ENCODE measurements at places on chromosomes 2 and 18.

GRCh38 chr18:74060579-74060978 lies 87.1 kb downstream of the FBXO15 start:
- DNase-seq, result no peak

DNA sequence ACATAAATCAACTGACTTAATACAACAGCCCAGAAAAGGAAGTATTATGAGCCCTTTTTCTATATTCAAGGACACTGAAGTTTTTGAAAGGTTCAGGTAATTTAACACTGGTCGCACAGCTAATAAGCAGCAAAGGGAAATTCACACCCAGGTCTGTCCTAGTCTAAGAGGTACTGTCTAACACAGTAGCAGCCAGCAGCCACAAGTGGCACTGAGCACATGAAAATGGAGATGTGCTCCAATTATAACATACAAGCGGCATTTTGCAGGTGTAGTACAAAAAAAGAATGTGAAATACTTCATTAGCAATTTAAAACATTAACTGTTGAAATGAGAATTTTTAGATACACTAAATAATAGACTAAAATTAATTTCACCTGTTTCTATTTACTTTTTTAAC lies 23.4 kb downstream of the SPRED2 start:
- DNase-seq, result no peak

GRCh38 chr2:61263830-61264229 lies 101.8 kb downstream of the C2orf74 start:
- no peak for DNase-seq

- DNase-seq, result no peak
Observed at GRCh38 chr2:8694737-8695136, 12.9 kb downstream of the ID2 start.

DNA sequence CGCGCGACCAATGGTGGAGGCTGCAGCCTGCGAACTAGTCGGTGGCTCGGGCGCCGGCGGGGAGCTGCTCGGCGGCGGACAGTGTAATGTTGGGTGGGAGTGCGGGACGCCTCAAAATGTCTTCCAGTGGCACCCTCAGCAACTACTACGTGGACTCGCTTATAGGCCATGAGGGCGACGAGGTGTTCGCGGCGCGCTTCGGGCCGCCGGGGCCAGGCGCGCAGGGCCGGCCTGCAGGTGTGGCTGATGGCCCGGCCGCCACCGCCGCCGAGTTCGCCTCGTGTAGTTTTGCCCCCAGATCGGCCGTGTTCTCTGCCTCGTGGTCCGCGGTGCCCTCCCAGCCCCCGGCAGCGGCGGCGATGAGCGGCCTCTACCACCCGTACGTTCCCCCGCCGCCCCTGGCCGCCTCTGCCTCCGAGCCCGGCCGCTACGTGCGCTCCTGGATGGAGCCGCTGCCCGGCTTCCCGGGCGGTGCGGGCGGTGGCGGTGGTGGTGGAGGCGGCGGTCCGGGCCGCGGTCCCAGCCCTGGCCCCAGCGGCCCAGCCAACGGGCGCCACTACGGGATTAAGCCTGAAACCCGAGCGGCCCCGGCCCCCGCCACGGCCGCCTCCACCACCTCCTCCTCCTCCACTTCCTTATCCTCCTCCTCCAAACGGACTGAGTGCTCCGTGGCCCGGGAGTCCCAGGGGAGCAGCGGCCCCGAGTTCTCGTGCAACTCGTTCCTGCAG lies at the start of gene HOXD9:
HOXD9 (plus strand) TSS at position 37 of the 728 bp plus-strand sequence; CDS start at position 87, 50 bp downstream.
- no peak for DNase-seq

DNA sequence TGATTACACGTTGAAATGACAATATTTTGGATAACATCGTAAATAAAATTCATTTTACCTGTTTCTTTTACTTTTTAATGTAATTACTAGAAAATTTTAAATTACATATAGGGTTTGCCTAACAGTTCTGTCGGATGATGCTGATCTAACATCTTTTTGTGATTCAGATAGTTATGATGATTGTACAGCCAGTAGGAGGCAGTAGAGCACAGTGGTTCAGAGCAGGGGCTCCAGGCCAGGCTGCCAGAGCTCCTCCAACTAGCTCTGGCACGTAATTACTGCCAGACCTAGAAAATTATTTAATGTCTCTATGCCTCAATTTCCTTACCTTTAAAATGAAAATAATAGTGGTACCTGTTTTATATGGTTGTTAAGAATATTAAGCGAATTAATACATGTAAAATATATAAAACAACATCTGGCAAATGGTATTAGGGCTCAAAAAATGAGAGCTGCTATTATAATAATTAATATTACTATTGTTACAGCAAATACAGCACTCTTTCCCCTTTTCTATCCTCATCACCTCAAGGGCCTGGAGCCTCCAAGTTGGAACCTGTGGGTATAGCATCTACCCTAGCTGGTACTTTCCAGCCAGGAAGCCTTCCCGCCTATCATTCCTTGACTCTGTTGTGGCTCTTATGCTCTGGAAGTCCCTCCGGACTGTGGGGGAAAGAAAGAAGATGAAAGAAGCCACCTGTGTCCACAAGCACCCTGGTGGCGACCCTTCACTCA lies 47.7 kb upstream of the PLA2R1 start:
- peak; percentile 49 for DNase-seq

GRCh38 chr2:205585449-205586383 lies 96.6 kb upstream of the NRP2 start:
- DNase-seq, result no peak

GRCh38 chr2:133240491-133241223 lies 327.6 kb downstream of the NCKAP5 start:
- DNase-seq, result no peak

DNA sequence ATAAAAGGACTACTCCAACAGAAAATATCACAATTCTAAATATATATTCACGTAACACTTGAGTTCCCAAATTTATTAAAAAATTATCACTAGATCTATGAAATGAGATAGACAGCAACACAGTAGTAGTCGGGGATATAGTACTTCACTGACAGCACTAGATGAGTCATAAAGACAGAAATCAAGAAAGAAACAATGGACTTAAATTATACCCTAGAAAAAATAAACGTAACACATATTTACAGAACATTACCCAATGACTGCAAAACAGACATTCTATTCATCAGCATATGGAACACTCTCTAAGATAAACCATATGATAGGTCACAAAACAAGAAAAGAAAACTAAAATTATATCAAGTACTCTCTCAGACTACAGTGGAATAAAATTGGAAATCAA lies 429.4 kb downstream of the MBD2 start:
- DNase-seq, result no peak

GRCh38 chr2:43185146-43185545 lies 41.3 kb downstream of the ZFP36L2 start:
- DNase-seq, result no peak

DNA sequence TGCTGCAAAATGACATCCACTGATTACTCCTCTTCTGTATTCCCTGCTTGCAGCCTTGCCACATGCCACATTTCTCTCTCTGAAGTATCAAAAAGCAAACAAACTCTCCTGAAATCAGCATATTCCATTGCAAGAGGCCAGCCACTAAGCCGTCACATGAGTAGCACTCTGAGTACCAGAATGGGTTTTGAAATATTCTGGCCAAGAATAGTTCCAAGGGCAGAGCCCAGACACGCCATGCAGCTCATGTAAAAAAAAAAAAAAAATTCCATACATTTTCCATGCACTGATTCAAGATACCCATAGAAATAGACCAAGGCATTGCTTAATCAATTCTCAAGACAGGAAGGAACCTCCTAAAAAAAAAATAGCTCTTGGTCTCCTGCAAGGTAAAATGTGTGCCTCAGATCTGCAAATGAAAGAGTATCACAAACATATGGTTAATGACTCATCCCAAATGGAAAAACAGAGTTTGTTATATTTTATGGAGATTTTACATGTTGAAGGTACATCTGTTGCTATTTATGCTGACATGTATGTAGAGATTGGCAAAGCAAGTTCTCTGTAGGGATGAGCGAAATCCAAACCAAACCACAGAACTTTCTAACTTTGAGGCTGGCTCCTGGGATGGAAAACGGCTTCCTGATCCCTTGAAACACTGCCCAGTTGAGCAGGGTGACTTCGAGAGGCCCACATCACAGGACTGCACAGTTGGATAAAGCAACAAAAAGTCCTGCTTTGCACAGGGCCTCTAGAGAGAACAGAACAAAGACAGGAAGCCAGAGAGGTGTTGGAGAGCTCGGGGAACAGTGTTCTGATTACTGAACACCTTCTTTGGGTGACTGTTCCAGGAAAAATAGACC lies 346.2 kb downstream of the ZNF521 start:
- DNase-seq, result no peak

- DNase-seq, result no peak
Observed at GRCh38 chr2:217192366-217192765, 332.5 kb upstream of the TNP1 start.

DNA sequence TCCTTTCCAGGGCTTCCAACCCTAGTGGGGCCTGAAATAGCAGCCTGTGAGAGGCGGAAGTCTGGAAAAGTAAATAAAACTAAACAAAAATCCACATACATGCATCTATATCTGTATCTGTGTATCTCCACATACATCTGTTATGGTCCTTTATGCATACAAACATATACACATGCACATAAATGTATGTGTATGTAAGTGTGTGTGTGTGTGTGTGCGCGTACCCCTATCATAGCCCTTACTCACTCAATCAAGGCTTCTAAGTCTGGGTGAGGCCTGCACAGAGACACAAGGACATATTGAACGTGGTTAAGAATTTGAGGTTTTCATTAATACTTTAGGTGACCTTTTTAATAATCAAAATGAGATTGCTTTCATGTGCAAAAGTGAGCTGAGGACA lies 98.9 kb upstream of the CYRIA start:
- no peak for DNase-seq

- no peak for DNase-seq
Observed at GRCh38 chr18:55477499-55477859, 110.5 kb downstream of the TCF4 start.

DNA sequence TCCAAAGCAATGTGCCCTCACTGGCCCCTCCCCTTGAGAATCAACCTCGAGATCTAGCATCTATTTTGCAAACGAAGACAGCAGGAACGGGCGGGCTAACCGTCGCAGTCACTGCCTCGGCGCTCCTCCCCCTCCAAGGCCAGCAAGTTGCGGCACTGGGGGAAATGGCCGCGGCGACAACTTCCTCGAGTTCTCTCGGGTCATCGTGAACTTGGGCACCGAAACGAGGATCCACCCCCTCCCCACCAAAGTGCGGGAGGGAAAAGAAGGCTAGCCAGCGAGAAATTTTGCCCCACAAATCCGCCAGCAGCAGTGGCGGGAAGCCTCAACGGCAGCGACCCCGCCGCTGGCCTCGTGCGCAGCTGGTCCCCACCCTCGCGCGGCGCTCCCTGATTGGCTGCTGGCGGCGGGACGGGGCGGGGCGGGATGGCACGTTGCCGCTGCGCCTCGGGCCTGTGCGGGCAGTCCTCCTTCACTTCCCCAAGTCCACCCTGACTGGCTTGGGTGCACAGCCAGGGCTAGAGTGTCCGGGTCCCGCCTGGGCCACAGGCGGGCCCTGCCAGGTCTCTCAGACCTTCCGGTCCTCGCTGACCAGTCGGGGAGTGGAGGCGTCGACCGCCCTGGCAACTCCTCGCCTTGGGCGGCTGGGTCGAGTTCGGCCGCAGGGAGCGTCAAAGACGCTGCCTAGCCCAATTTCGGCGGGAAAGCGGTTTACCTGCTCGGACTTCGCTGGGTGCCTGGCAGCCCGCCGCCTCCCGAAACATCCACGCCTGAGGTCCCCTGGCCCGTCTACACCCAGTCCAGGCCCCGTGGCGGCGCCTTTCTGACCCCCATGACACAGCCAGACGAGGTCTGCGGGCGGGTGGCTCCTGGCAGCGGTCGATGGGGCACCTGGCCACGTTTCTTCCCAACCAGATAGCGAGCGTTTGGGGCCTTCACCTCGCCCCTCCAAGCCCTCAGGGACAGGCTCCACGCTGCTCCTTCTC lies at the start of gene BOLL:
BOLL (minus strand) TSS at position 364 of the 986 bp plus-strand sequence. CDS start 3,469 bp downstream, outside the sequence.
- DNase-seq, result no peak

GRCh38 chr2:101731221-101732054 lies 33.9 kb downstream of the MAP4K4 start:
- no peak for DNase-seq

DNA sequence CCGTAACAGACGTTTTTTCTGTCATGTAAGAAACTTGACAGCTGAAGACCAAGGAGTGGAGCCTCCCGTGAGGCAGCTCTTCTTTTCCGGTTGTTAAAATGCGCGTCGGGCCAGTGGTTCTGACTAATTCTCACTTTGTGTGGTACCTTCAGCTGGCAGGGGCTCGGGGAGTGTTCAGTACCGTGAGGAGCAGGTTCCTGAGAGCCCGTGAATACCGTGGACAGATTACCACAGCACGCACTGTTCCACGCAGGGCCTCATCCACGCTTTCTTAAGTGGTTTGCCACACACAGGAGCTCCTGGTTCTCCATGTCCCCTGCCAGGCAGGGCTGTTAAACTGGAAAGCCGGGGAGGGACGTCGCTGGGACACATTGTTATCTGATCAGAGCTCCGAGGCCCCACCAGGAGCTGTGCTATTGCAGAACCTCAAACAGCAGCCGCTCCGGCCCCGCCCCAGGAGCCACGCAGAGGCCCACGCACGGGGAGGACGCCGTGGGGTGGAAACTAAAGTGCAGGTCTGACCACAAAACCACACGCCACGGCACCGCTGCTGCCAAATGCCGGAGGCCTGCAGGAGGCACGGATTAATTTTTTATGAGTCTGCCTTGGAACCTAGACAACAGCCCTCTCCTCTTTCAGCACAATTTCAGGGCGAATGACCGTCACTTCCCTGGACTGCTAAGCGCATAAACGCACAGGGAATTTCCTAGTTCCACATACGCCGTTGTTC lies 43.3 kb downstream of the NFATC1 start:
- DNase-seq, result peak; percentile 15

- DNase-seq, result no peak
Observed at GRCh38 chr2:134406311-134406710, 152.4 kb downstream of the MGAT5 start.

DNA sequence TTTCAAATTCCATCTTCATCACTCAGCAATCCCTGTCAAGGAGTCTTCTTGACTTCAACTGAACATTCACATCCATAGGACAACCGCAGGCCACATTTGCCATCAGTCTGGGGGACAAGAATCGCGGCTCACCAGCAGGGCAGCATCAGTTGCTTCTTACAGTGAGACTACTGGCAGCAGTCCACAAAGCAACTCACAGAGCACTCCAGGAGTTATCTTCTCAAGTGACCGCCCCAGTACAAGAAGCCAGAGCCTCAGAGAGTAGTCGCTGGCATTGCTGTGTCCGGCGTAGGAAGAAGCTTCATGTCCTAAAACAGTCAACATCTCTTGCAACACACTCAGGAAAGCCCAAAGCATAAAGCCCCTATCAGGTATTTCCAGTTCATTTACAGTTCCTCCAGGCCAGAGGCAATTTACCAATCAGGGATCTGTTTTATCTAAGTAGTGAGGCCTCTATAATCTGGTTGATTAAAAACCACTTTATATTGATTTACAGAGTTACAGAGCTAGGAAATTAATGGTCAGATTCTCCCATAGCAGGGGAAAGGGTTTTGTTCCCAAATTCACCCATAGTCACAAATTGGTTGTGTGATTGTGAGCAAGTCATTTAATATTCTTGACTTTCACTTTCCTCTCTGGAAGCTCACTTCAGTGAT lies 177.3 kb downstream of the NBAS start:
- no peak for DNase-seq

GRCh38 chr18:13558124-13558523 lies 168.2 kb downstream of the FAM210A start:
- no peak for DNase-seq
